ENCODE measurements at places on chromosomes 6 and 20.

DNA sequence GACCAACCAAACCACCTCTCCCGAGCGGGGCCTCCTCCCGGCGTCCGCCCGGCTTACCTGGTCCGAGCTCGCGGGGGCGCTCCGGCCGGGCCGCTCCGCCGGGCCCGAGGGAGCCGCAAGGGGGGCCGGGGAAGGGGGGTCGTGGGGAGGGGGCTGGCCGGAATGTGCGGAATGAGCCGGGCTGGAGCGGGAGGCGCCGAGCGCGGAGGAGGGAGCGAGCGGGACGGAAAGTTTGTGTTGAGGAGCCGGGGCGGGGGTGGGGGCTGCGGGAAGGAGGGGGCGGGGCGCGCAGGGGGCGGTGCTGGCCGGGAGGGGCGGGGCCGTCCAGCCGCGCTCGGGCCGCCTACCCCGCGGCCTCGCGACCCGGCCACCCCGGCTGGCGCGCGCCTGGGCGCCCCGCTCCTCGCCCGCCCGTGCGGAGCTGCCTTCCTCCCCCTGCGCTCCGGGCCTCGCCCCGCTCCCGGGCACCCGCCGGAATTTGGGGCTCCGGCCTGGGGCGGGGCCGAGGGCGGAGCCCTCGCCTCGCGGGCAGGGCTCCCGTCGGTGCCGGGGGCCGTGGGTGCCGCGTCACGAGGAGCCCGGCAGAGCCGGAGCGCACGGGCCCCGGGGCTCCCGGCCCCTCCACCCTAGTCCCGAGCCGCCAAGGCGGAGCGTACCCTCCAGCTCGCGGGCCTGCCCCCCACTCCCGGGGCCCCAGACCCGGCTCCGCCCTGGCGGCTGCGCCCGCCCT lies at the start of gene TEAD3:
Gene TEAD3, minus strand, starts transcription at position 239 of the 730 bp plus-strand sequence.
- no peak for DNase-seq
- peaks cover 19% of the 10 kb centered on the region for H3K4me1 ChIP-seq
- no peaks in the 10 kb centered on the region for H3K27me3 ChIP-seq
- H3K36me3 ChIP-seq, result no peaks in the 10 kb centered on the region
- peak within 1 kb of the TSS; percentile 46 for H3K4me3 ChIP-seq

DNA sequence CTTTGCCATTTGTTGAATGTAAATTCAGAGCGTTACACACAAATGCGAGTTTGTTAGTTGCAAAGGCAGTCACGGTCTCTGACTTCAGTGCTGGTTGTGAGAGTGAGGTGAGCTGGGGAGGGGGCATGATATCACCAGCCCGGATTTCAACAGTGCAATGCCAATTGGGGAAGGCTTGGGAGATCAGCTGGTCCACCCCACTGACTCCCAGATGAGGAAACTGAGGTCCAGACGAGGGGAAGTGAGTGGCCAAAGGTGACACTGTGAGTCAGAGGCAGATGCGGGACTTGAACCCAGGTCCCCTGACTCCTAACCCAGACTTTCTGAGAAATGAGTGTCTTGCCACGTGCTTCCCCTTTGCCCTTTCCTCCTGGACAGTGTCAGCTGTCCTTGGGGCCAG lies 62.1 kb downstream of the CEBPB start:
- H3K27me3 ChIP-seq, result no peaks in the 10 kb centered on the region
- no peaks in the 10 kb centered on the region for H3K36me3 ChIP-seq
- no peak overlapping the region for H3K27ac ChIP-seq

GRCh38 chr6:98847779-98848538 lies 13.6 kb downstream of the POU3F2 start:
- H3K36me3 ChIP-seq, result no peaks in the 10 kb centered on the region
- peak overlapping the region; percentile 29 for H3K4me3 ChIP-seq
- no peak for DNase-seq
- no peak overlapping the region for H3K27ac ChIP-seq
- peaks cover 48% of the 10 kb centered on the region for H3K27me3 ChIP-seq
- peaks cover 2% of the 10 kb centered on the region for H3K4me1 ChIP-seq

DNA sequence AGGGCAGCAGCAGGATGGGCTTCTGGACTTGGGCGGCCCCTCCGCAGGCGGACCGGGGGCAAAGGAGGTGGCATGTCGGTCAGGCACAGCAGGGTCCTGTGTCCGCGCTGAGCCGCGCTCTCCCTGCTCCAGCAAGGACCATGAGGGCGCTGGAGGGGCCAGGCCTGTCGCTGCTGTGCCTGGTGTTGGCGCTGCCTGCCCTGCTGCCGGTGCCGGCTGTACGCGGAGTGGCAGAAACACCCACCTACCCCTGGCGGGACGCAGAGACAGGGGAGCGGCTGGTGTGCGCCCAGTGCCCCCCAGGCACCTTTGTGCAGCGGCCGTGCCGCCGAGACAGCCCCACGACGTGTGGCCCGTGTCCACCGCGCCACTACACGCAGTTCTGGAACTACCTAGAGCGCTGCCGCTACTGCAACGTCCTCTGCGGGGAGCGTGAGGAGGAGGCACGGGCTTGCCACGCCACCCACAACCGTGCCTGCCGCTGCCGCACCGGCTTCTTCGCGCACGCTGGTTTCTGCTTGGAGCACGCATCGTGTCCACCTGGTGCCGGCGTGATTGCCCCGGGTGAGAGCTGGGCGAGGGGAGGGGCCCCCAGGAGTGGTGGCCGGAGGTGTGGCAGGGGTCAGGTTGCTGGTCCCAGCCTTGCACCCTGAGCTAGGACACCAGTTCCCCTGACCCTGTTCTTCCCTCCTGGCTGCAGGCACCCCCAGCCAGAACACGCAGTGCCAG lies at the start of gene TNFRSF6B:
Gene TNFRSF6B, plus strand, starts transcription at position 25 of the 729 bp plus-strand sequence. Its CDS starts 116 bp downstream, at position 141.
- peak within 1 kb of the TSS; percentile 45 for H3K4me3 ChIP-seq
- H3K27me3 ChIP-seq, result no peaks in the 10 kb centered on the region
- no peak for DNase-seq
- H3K36me3 ChIP-seq, result no peaks in the 10 kb centered on the region
- H3K27ac ChIP-seq, result no peak within 1 kb of the TSS

DNA sequence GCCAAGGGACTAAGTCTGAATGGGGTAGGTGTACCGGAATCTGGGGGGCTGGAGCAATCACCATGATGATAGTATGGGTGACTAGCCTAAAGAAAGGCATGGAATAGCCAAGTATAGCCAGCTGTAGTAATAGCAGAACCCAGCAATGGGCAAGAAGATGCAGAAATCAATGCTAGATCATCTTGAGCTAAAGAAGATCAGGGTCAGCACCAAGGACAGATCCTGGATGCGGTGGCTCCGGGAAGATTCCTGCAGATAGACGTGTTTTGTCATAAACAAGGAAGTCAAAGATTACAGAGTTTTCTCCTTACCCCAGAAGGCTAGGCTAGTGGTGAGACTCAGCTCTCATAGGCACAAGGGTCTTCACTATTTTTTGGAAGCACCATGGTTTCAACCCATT lies 561.6 kb upstream of the CHD6 start:
- no peaks in the 10 kb centered on the region for H3K27me3 ChIP-seq
- H3K4me3 ChIP-seq, result no peak overlapping the region
- no peak for DNase-seq

GRCh38 chr6:23177806-23178205 lies 608.4 kb downstream of the HDGFL1 start:
- H3K4me3 ChIP-seq, result no peak overlapping the region
- DNase-seq, result no peak
- no peaks in the 10 kb centered on the region for H3K27me3 ChIP-seq
- H3K36me3 ChIP-seq, result no peaks in the 10 kb centered on the region
- H3K27ac ChIP-seq, result no peak overlapping the region

GRCh38 chr6:21023210-21023609 lies 489.0 kb downstream of the CDKAL1 start:
- no peaks in the 10 kb centered on the region for H3K36me3 ChIP-seq
- DNase-seq, result no peak
- H3K4me1 ChIP-seq, result no peaks in the 10 kb centered on the region
- H3K4me3 ChIP-seq, result no peak overlapping the region

DNA sequence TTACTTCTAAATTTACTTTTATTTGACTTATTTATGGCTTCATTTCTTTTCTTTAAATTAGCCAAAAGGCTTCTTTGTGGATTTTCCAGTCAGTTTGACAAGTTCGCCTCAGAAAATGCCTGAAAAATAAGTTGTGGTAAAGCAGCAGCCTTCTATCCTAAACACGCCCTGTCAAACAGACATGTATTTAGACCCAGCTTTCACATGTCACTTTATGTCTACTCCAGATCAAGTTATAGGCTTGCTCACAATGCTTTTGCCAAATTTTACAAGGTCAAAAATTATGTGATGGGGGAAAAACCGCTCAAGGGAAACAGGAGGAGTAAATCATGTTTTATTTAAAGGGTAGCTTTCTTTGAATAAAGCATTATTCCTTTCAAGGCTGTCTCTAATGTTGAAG lies 615.0 kb downstream of the HDGFL1 start:
- no peaks in the 10 kb centered on the region for H3K4me1 ChIP-seq
- H3K27me3 ChIP-seq, result no peaks in the 10 kb centered on the region
- no peak overlapping the region for H3K4me3 ChIP-seq
- no peak for DNase-seq

GRCh38 chr6:166572370-166573261 lies 13.9 kb downstream of the RAMACL start:
- DNase-seq, result peak; percentile 58
- H3K36me3 ChIP-seq, result no peaks in the 10 kb centered on the region
- 0 out of 2 replicates have a peak overlapping the region, but pooled peaks have one; percentile 5 for H3K4me3 ChIP-seq
- H3K27ac ChIP-seq, result peak overlapping the region; percentile 54

DNA sequence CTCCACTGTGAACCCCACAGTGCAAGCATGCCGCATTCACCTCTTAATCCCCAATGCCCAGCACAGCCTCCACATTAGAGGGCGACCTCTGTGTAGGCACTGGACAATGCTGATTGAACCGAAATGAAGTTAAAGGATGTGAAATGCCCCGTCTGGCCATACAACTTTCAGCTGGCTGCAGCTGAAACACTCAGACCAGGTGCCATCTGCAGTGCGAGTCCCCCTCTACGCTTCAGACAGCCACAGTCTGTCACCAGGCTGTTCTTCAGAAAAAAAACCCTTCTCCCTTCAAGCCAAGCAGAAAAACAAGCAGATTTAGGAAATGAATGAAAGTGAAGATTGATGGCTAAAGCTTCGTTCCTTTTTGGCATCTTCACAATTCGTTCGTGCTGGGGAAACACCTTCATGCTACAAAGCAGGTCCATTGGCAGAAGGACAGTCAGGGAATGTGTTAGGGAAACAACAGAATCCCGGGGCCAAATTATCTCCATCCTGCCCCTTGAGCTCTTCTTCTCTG lies 44.7 kb downstream of the TNFAIP3 start:
- H3K27me3 ChIP-seq, result no peaks in the 10 kb centered on the region
- H3K27ac ChIP-seq, result no peak overlapping the region
- no peak overlapping the region for H3K4me3 ChIP-seq
- H3K36me3 ChIP-seq, result no peaks in the 10 kb centered on the region

DNA sequence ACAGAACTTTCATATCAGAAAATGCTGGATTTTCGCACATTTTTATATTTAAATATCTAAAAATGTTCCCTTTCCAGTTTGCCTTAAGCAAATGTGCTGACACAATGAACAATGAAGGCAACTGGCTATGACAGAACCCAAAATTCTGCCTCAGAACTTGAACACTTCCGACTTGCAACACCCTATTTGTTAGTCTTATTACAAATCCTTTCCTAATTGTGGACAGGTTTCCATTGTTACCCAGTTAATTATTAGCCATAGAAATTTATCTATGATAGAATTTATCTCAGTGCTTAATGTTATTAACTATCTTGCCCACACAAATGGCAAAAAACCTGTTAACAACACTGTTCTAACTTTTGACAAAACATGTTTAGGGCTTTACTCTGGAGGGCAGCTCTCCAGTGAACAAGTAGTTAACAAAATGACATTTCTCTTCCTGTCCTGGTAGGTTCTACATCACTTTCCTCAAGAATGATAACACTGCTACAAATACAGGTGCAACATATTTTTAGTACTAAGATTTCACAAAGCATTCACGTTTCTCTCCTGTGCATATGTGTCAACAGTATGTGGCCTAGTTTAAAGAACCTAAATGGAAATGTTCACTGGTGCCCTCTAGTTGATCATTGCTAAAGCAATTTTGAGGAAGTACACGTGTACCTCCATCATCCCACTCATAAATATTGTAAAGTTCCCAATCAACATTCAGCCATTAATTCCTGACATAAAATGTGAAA lies 58.4 kb downstream of the HIVEP2 start:
- H3K27ac ChIP-seq, result no peak overlapping the region
- H3K4me1 ChIP-seq, result peaks cover 4% of the 10 kb centered on the region
- H3K4me3 ChIP-seq, result no peak overlapping the region

GRCh38 chr6:20846602-20847028 lies 312.4 kb downstream of the CDKAL1 start:
- no peak overlapping the region for H3K4me3 ChIP-seq
- H3K36me3 ChIP-seq, result no peaks in the 10 kb centered on the region
- H3K27me3 ChIP-seq, result no peaks in the 10 kb centered on the region
- no peak for DNase-seq
- no peak overlapping the region for H3K27ac ChIP-seq

- no peaks in the 10 kb centered on the region for H3K4me1 ChIP-seq
- no peaks in the 10 kb centered on the region for H3K36me3 ChIP-seq
- no peak for DNase-seq
- H3K4me3 ChIP-seq, result no peak overlapping the region
- no peaks in the 10 kb centered on the region for H3K27me3 ChIP-seq
- no peak overlapping the region for H3K27ac ChIP-seq
Observed at GRCh38 chr6:34638834-34639736, 57.5 kb downstream of the ILRUN start.

DNA sequence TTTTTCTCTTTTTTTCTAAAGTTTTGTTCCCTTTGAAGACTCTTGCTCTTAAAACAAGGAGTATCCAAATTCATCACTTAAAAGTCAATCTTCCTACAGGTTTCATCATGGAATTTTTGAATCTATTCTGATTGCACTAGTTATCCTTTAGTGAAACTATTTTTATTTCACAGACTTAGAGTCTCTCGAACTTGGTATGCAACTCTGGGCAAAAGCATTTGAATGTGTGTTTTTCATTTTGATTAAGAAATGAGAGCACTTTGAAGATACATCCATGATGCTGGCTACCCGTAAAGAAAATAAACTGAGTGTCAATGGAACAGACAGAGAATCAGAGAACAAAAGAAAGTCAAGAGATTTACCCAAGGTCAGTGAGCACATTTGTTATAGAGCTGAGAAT lies 586.5 kb downstream of the EPM2A start:
- DNase-seq, result no peak
- H3K27me3 ChIP-seq, result no peaks in the 10 kb centered on the region
- no peaks in the 10 kb centered on the region for H3K36me3 ChIP-seq

DNA sequence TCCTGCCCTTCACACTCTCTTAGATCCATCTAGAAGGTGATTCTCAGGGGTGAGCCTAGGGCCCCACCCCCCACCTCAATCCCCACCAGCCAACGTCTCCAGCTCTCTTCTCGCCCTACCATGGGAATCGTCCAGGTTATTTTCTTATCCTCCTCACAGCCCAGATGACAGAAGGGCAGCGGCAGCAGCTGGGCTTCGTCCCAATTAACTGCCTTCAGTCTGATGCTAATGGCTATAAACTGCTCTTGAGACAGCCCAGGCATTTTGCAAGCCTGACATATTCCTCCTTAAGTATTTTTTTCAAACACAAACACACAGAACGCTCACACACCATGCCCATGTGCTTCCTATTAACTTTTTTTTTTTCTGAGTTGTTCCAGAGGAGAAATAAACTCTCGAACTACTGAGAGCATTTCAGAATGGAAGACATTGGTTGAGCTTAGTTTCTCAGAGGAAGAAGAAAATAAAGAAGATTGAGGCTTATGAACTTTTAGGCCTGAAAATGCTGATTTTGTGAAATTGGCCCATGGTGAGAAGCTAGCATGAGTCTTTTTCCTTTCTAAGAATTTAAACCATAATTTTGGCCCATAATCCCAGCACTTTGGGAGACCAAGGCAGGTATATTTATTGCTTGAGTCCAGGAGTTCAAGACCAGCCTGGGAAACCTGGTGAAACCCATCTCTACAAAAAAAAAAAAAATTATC lies 124.6 kb downstream of the EYA2 start:
- DNase-seq, result no peak
- H3K36me3 ChIP-seq, result no peaks in the 10 kb centered on the region
- H3K27ac ChIP-seq, result no peak overlapping the region
- no peak overlapping the region for H3K4me3 ChIP-seq
- H3K27me3 ChIP-seq, result no peaks in the 10 kb centered on the region

GRCh38 chr6:167552961-167553735 lies 228.3 kb downstream of the TTLL2 start:
- H3K4me1 ChIP-seq, result no peaks in the 10 kb centered on the region
- H3K36me3 ChIP-seq, result no peaks in the 10 kb centered on the region
- DNase-seq, result no peak
